Activated B cell treated with CpG ODN at 0.5 μM for 24 hours (primary cell): ENCODE measurements at places on chromosomes 7 and 10.

- no peak for DNase-seq
These were observed 3.1 kb upstream of the ETV1 start for GRCh38 chr7:13992596-13992964.

- no peak for DNase-seq
These were observed 76.2 kb upstream of the PLXNA4 start for GRCh38 chr7:132652507-132652906.

GRCh38 chr10:132115732-132116131 is 50.0 kb downstream of the JAKMIP3 start:
- no peak for DNase-seq

DNA sequence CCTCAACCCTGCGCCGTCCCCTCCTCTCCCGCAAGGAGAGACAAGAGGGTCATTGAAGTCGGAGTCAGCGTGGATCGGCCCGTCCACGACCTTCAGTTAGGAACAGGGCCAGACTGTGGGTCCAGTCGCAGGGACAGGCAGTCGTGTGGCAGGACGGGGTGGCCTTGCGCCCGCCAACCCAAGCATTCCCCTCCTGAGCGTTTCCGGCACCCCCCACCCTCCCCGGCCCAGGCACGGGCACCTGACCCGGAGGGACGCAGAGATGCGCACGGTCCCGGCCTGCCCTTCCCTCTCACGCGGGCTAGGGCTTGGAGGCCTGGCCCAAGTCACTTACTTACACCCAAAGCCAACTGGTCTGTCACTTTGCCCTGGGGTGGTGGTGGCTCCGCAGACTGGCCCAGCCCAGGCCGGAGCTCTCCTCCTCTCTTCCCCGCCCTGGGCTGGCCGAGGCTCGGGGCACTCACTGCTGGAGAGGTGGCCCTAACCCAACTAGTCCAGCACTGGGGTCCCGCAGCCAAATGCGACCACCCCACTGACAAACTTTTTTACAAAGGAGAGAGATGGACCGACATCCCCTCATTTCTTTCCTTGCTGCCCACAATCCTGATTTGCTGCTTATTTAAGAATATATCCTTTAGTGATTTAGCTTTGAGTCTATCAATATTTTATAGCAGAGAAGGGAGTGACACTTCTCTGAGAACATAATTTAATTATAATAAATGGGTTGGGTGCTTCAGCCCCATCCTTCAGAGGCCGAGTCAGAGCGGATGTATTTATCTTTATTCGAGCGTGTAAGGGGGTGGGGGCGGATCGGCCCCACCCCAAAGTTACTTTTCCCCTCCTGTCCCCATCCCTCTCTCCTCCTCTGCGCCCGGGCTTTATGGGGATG is 1.2 kb upstream of the UNCX start:
- no peak for DNase-seq

DNA sequence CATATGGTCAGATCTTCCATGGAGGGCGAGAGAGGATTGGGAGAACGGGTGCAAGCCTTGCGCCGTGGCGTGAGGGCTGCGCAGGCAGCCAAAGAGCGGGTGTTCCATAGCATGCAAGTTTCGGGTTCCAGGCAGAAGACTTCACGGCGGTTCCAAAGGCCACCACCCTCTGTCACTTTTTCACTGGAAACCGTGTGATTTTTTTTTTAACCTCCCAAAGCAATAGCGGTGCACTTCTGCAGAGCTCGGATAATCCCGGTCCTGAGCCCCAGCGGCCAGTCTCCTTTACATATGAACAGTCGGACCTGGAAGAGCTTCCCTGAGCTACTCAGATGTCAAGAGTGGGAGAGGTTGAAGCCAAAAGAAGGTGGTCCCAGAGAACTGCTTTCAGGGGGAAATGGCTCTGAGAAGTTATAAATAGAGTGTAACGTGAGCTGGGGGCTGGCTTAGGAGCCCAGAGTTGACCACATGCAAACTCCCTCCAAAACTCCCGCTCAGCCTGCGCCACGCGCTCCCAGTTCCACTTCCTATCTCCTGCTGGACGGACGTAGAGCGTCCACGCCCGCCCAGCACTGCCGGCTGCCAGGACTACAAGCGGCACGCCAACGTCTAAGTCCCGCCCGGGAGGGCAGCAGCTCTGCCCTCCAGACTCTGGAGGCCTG is at the start of gene MEOX2:
TSS of gene MEOX2 (minus strand) at position 389 of the 662 bp plus-strand sequence. CDS start at position 108, 281 bp downstream.
- no peak for DNase-seq

GRCh38 chr7:67743501-67743900 is 746.9 kb downstream of the TYW1 start:
- no peak for DNase-seq

GRCh38 chr7:15043931-15044330 is 141.4 kb upstream of the DGKB start:
- no peak for DNase-seq

DNA sequence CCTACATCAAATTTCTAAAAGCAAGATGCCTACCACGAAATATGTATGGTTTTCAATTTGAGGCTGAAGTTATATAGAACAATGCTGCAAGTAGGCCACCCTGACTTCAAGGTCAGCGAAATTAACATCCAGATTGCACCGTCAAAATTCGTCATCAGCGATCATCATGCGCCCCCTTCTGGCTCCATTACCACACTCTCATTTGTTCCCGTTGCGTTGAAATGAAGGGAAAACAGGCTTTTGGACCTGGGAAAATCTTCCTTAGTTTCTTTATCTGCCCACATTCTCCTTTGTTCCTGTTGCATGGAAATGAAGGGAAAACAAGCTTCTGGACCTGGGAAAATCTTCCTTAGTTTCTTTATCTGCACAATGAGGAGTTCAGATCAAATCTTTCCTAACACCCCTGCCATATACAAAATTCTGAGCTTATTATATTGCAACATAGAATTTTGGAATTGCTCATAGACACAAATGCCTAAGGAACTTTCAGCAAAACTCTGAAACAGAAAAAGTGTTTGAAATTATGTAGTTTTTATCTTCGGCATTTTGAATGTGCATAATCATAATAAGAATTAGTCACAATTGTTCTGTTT is 98.2 kb upstream of the PRKCQ start:
- DNase-seq = no peak

- no peak for DNase-seq
These were observed 112.2 kb downstream of the MGMT start for GRCh38 chr10:129579228-129579627.

- no peak for DNase-seq
These were observed 50.9 kb downstream of the KLF6 start for GRCh38 chr10:3734111-3734510.

GRCh38 chr10:118349235-118349634 is 7.1 kb upstream of the FAM204A start:
- no peak for DNase-seq

- DNase-seq = no peak
These were observed 53.6 kb upstream of the BICC1 start for GRCh38 chr10:58459069-58459468.

- no peak for DNase-seq
These were observed 91.5 kb downstream of the ARID5B start for GRCh38 chr10:61992671-61993668.

GRCh38 chr10:75431180-75432111 is at the start of gene LRMDA:
Gene LRMDA (plus strand): TSS chr10:75431624.
- no peak for DNase-seq

DNA sequence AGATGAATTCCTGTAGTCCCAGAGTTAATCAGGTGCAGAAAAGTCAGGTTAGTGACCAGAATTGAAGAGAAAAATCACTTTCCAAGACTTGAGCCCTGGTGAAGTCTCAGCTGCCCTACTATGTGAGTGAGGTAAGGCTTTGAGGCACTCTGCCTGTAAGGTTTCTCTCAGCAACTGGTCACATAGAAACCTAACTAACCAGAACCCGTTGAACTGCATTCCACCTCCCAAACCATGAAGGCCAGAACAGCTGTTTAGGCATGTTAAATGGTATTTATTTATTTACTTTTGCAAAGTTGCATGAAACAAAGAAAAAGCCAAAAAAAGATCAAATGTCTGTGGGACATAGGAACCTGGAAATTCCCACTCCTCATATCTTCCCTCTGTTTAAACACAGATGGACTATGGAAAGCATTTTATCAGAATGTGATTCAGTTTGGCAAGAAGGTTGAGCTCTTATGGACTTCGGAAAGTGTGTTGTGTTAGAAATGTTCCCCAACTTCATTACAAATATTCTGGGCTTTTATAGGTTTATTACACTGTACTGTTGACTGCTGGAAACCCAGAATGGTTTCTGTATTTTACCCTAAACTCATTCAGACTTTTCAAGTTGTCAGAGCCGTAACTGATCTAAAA is 12.8 kb upstream of the GPR85 start:
- no peak for DNase-seq

DNA sequence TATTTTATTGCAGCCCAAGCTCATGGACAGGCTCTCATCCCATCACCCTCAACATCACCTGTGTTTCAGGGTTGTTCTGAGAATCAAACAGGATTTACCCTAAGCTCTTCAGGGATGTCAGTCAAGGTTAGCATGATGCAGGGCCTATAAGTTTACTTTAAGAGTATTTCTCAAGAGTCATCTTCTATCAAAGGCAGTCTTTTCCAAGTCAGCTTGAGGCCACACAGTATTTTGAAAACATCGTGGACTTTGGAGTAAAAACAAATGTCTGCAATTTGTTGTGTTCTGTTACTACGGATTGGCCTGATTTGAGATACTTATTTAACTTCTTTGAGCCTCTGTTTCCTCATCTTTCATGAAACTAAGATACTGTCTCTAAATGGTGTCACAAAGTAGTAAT is 42.0 kb upstream of the NRP1 start:
- no peak for DNase-seq

GRCh38 chr7:41134300-41135255 is 568.3 kb downstream of the INHBA start:
- DNase-seq = no peak
